ENCODE measurements at places on chromosomes 5 and 9.

- DNase-seq = no peak
These were observed 146.2 kb downstream of the RGS3 start for GRCh38 chr9:113609562-113610318.

DNA sequence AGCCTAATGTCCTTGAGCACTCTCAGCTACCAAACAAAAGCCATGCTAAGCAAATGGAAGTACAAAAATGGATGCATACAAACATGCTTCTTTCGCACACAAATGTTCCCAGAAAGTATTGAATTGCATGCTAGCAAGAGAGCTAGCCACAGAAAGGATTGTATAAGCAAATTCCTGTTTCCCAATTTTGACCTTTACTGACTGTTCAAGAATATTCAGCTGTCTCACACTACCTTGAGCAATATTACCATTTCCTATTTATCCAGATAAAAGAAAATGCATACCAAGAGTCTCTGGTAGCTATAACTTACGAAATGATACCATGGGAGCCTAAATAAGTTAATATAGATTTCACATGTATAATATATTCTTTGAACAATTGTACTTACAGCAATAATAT, 264.6 kb downstream of the TMEM167A start:
- DNase-seq = no peak

- no peak for DNase-seq
These were observed 13.0 kb downstream of the PPP6C start for GRCh38 chr9:125176636-125177035.

DNA sequence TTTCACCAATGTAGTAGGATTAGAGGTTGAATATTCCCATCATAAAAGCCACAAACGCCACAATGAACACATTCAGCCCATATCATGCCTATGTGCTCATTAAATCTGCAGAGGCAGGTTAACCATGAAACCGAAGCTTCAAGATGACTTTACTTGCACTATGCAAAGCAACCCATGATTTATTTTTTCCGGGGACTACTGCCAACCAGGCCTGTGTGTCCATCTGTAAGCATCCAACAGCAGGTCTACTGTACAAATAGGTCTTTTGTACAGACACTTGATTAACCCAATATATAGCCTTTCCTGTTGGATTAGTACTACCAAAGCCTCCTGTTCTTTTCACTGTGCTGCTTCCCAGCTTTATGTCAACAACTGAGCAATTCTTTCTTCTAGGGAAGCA, 104.9 kb upstream of the CDH10 start:
- DNase-seq = no peak

DNA sequence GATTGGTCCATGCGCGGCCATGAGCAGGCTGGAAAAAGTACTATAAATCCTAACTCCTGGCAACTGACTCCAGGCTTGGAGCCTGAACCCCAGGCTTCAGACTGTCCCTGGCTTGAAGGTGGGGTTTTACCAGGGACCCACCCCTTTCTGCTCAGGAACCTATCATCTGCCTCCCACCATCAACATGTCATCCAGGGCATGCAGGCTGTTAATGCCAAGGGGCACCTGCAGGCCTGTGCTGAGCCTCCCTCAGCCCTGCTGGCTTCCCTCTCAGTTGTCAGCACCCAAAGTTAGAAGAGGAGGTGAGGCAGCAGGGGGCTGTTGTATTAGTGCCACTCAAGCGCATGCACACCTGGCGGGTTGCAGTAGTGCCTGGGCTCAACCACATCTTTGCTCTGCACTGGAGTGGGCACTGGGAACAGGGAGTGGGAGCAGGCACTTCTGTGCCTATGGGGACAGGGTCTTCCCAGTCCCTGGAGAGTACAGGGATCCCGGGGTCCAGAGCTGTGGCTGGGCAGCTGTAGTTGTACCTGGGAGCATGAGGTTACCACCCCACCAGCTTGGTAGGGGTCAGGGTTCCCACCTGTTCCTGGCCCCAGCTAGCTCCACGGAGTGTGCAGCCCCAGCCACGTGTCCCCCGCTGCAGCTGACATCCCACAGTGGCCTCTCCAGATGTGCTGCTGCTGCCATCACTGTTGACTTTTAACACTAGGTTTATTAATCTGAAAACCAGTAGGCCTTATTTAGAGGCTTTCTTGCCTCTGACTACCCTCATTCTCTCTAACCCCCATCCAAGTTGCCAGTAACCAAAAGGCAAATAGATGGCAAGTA, 306.2 kb upstream of the RIOK2 start:
- no peak for DNase-seq

DNA sequence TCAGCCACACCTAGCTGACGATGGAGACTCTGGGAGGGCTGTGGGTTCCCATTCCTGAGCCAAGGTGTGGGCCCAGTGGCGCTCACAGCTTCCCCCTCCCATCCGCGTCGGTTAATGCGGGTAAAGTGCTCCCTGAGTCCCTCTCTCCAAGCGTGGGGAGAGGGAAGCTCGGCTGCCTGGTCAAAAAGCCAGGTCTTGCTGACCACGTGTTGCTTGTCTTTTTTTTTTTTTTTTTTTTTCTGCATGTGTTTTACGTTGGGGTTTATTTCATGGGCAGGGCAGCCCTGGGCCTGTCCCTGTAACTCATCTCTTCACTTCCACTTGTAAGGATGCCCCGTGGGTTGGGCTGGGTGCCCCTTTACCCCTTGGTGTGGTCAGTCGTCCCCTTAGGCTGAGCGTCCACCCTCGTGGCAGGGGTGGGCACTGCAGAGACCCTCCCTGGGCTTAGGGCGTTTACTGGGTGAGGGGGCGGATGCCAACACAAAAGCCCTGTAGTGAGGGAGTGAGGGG, 11.9 kb downstream of the NKD2 start:
- DNase-seq = no peak

All from stimulated activated CD4-positive, alpha-beta T cell treated with anti-CD3 and anti-CD28 coated beads, Interleukin-1b, Interleukin-23, amount 100 ng/mL, for 1 hour (primary cell).